Nucleus accumbens (tissue), 56 donors: ENCODE measurements at places on chromosomes 11 and 22.

DNA sequence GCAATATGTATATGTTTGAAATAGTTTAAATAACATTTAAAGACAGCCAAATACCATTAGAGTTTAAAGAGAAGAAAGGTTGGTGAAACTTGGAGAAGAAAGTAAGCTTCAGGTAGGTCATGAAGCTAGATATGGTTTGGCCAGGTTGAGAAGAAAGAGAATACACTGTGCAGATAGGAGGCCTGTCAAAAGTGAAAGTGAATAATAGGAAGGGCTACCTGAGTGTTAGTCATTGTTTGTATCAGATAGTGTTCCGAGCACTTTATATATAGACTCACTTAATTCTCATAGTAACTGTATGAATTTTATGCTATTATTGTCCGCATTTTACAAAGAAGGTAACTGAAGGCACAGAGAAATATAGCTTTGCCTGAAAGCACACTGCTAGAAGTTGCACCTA, 56.9 kb downstream of the USP47 start:
- no peak for DNase-seq

DNA sequence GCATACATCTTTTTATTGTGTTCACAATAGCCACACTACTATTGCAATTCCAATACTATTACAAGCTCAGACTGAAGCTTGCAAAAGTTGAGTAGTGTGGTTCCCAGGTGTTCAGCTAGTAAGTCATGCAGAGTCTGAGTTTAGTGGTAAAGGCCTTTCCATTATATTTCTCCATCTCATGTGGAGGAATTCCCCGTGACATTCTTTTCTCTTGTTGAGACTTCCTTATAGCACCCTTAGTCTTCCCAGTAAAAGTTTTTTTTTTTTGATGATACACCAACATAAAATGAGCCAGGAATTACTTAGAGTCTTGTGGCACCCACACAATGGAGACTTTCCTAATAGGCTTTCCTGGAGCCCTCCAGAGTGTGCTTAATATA, 110.8 kb downstream of the UVRAG start:
- no peak for DNase-seq

- DNase-seq: no peak
Observed at GRCh38 chr11:96322775-96323641, 20.0 kb downstream of the MAML2 start.

DNA sequence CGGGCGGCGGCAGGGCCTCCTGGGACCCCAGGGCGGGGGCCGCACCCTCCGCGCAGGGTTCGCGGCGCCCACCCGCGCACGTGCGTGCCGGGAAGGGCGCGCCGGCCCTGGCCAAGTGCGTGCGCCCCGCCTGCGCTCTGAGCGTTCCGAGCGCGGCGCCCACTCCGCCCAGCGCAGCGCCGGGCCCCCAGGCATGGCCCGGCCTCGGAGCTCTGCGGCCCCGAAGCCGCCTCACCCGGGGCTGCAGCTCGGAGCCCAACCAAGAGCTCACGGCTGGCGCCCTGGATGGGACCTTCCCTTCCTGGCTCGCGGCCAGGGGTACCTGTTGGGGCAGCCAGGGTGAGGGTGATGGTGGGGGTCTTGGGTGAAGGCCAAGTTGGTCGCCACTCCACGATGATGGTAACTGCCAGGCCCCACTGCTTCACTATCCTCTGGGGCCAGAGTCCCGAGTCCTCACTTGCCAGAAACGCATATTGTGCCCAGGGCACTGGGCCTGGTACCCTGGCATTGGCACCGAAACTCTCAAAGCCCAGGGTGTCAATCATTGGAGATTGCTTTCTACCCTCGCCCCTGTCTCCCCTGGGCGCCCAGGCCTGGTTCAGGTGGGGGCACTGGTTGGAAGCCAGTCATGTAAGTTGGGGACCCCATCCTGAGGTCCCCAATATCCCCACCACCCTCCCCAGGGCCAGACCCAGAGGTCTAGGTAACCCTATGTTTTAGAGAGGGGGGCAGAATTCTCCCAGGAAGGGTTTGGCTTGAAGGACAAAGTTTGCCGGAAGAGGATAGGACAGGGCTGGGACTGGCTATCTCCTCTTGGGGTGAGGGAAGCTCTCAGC, 882 bp downstream of the ANO1 start:
- no peak for DNase-seq

- DNase-seq: no peak
Observed at GRCh38 chr11:118957968-118958367, 1.9 kb downstream of the UPK2 start.

DNA sequence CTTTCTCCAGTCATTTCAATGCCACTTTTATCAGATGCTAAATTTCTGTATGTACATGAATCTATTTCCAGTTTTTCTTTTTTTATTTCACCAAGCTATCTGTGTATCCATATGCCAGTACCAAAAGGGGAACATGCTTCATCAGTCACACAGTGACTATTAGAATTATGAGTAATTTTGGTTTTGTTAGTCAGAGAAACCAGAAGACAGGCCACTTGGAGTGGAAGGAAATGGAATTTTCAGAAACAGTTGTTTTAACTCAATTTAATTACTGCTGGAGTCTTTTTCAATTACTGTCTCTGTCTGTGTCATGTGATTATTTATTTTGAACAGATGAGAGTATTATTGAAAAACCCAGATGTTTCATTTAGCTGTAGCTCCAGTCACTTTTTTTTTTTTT, 84.6 kb upstream of the ANO3 start:
- no peak for DNase-seq

DNA sequence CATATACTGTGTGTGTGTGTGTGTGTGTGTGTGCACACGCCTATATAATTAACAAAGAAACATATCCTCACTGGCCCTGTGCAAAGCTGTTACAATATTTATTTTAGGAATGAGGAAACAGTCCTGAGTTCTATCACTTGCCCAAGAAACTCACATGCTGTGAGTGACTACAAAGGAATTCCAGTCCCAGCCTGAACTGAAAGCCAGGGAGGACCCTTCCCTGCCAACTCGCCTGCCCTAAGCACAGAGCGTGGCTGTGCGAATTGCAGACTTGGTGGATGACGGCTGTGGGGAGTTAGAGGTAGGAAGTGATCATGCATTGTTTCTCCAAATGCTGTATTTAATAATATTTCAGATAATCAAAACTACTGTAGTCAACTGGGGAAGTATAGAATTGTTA, 26.4 kb upstream of the CD5 start:
- no peak for DNase-seq

DNA sequence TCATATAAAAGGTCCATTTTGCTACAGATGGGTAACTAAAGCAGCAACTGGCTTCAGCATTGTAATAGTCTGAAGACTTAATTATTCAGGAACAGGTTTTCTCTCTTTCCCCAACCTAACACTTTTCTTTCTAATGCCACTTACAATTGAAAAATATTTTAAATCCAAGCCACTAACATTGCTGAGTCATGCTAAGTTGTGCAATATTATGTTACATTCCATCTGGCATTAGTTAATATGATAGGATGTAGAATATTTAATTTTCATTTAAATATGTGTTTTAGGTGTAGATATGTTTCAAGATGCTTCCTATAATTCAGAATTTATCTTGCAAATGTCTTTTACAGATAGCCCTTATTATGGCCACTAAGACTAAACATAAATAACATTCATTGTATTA, 98.6 kb downstream of the KIF18A start:
- no peak for DNase-seq

DNA sequence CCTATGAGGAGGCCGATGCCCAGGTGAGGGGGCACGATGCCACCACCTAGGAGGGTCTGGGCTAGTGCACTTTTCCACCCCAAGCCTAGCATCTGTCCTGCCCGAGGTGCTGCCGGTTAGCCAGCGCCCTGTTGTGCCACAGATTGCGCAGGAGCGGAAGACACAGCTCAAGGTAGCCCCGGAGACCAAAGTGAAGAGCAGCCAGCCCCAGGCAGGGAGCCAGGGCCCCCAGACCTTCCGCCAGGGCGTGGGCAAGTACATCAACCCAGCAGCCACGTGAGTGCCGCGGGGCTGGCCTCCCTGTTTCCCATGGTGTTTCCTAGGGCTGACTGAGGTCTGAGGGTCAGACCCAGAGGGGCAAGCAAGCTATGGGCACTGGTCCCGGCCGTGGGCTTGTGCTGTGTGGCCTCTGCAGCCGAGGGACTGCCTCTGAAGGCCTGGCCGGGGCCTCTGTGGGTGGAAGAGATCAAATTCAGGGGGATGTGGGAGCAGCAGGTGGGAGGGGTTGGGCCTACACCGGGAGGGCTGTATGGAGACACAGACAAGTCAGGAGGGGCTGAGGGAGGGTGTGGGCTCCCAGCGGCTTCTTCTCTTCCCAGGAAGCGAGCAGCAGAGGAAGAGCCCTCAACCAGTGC, 29.1 kb downstream of the PPIL2 start:
- no peak for DNase-seq
